ENCODE measurements at places on chromosomes 1 and 21.

DNA sequence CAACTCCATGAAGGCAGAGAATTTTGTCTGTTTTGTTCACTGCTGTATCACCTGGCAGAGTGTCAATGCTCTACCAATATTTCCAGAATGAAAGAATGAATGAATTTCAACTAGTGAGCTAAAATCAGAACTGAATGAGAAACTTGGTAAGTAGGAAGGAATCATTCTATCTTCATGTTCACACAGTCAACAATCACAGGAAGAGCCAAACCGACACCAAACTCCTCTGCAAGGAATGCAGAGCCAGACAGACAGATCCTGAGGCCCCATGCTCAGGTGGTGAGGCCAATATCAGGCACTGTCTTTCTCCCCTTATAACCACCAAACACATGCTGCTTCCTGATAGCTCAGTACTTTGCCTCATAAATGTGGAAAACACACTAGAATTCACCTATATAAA lies 139.1 kb downstream of the SLC45A1 start:
- DNase-seq, result no peak

GRCh38 chr1:73761559-73761958 lies 436.4 kb downstream of the LRRIQ3 start:
- DNase-seq, result no peak

DNA sequence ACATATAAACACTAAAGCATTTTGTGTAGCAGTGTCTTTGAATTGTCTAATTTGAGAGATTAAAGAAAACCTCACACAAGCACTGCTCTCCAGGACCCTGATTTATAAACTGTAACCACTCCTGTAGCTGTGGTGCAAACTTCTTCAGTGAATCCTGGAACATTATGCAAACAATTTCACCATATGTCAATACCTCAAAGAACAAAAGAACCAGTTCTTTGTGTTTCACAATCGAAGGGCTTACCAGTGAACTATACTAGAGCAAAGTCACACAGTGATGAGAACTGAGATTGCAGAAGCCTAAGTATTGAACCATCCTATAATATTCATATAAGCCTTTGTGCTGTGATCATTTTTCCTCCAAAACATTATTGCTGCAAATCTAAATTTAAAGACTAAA lies 21.5 kb downstream of the DPH5 start:
- no peak for DNase-seq

GRCh38 chr1:208006258-208006920 lies 95.5 kb upstream of the CD34 start:
- DNase-seq, result no peak

DNA sequence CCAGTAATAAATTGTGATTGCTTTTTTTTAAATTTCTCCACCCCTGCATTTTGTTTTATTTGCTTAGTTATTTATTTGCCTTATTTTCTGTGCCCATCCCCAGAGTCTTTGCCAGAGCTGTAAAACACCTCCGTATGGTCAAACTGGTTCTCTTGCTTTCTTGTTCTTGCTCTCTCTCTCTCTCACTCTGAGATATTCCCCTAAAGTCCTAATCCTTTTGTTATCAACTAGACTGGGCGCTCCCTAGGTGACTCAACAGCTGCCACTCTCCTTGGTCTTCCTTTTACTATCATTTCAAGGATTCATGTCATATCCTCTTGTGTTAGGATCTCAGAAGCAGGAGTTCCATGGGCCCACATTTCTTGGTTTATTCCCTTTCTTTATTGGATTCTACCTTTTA lies 160.0 kb downstream of the PRDM2 start:
- DNase-seq, result no peak

GRCh38 chr1:42017259-42017658 lies 98.5 kb upstream of the HIVEP3 start:
- no peak for DNase-seq

DNA sequence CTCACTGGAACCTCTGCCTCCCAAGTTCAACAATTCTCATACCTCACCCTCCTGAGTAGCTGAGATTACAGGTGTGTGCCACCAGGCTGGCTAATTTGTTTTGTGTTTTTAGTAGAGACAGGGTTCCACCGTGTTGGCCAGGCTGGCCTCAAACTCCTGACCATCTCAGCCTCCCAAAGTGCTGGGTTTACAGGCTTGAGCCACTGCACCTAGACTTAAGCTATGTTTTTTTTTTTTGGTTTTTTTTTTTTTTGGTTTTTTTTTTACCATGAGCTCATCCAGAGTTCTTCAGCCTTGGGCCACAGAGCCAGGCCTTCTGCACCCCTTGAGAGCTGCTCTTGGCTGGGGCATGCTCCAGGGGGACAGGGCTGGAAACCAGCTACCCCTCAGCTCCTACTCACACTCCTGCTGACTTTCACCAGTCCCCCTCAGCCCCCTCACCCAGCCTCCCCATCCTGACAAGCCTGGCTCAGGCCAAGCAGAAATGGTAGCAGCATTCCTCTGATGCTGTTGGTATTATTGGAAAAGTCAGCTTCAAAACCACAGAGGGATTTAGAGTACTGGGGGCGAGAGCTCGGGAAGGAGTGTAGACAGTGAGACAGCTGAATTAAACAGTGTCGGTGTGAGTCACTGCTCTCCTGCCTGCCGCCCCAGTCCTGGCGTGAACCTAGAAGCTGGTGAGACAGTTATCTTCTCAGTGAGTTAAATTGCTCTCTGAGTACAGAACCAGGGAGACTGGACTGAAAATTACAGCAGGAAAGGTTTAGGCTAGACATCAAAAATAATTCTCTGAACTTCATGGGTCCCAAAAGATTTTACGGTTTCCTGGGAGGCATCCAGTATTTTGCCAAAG lies 63.7 kb downstream of the NAV1 start:
- peak; percentile 83 for DNase-seq

Measured in GM04503 (cell line).